ENCODE measurements at places on chromosomes 3 and 15.

DNA sequence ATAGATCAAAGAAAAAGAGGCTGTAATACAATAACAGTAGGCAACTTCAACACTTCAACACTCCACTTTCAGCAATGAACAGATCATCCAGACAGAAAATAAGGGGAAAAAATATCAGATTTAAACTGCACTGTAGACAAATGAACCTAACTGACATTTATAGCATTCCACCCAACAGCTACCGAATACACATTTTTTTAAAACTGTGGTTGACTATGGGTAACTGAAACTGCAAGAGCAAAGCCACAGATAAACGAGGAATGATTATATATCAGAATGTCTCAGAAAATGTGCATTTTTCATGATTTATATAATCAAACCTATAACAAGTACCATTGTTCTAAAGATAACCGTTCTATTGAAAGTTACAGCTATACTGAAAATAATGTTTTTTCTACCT lies 514.9 kb upstream of the DPPA4 start:
- no peak for DNase-seq

GRCh38 chr3:148861277-148861869 lies 3.7 kb upstream of the CPA3 start:
- DNase-seq = no peak

- DNase-seq = no peak
Observed at GRCh38 chr3:17850448-17850847, 108.0 kb upstream of the TBC1D5 start.

DNA sequence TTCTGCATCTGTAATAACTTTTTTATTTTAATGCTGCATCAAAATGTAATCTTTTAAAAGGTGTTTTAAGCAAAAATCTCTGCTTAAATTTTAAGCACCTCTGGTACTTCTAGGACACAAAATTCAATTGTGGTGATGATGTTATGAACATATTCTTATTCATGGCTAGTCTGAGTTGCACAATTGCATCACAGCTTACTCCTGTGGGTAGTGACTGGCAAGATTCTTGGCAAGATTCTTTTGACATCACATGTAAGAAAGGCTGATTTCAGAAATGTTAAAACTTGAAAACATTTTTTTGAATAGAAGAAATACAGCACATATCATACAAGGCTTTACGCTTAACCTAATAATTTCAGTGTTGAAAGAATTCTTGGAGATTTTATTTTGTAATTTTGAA lies 35.7 kb downstream of the IQCH start:
- no peak for DNase-seq

DNA sequence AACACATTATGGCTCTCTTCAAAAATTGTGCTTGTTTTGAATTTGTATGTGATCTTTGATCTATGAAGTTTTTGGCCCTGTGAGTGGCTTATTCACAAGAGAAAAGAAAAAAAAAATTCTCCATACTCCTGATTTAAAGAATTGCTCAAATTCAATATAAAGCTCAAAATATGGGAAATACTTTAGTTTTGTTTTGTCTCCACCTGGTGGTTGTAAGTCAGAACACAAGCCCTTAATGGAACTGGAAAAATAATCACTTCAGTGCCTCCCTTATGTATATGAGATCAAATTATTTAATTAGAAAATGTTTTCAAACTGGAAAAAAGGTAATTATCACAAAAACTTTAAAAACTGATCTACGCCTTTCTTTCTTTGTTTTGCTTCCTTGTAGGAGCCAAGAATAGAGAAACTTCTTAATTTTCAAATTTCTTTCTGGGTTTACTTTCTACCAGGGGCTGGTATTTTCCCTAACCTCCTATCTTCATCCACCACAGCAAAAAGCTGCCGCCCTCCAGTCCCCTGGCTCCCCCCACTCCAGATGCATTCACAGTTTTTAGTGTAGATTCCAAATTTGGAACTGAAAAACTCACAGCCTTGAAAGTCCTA lies 50.6 kb downstream of the SERP1 start:
- DNase-seq = no peak

- no peak for DNase-seq
Observed at GRCh38 chr3:100370756-100371155, 30.1 kb downstream of the TOMM70 start.

GRCh38 chr3:122305818-122306621 lies 19.0 kb upstream of the CSTA start:
- DNase-seq = no peak

DNA sequence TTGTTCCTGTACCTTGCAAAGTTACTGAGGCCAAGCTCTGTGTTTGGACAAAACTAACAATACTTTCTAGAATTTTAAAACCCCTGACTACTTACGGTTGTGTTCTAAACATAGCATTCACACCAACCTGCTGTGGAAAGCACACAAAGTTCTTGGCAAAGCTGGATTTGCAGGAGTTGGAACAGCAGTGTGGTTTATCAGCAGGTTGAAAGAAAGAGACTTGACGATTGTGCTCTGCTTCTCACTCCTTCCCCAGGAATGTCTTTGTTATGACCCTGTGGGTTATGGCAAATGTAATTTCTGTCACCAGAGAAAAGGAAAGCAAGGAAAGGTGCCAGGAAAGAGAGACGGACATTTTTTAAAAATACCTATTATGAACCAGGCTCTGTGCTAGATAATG lies 165.5 kb upstream of the TGFBR2 start:
- DNase-seq = no peak

DNA sequence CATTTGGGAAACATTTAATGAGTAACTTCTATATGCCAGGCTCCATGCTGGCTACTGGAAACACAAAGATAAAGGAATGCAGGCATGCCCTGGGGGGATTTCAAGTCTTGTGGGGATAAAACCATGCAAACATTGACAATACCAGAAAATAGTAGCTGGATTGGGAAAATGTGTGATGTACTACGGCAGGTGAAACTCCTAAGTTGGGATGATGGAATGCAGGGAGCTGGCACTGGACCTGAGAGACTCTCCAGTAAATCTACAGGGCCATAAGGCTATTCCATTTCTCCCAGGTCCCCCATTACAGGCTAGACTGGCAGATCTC lies 68.2 kb upstream of the NTRK3 start:
- DNase-seq = no peak

- DNase-seq = no peak
Observed at GRCh38 chr3:59508273-59508672, 458.4 kb upstream of the CFAP20DC start.

GRCh38 chr3:169790219-169790618 lies 17.0 kb downstream of the MYNN start:
- DNase-seq = no peak

DNA sequence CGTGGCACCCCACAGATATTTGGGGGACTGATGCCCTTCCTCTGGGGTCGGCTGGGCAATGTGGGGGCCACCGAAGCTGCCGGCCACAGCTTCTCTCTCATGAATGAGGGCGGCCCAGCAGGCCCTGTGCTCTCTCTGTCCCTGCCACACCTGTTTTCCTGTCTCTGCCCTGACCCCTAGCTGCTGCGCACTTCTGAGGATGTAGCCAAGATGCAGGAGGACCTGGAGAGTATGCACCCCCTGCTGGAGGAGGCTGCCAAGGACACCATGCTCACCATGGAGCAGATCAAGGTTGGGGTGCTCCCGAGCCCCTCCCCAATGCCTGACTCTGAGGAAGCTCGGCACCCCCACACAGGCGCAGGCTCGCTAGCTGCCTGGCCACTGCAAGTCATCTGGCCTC lies 59.7 kb downstream of the SEMA3G start:
- DNase-seq = no peak

DNA sequence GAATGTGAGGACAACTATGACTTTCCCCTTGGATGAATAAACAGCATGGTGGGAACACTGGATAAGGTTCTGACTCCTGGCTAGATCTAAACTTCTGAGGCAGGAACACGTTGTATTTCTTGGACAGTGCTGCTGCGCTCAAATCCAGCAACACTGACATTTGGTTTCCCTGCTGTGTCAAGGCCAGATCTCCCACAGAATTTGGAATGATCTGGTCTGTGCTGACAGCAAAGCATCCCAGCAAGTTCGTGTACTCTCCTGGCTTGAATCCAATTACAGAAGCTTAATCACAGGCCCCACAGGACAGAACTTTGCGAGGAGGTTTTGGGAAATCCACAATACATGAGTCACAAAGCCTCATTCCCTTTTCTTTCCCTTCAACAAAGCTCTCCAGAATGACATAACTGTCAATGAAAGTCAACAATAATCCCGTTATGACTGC lies 92.5 kb downstream of the ADAMTS9 start:
- DNase-seq = no peak

GRCh38 chr15:57146506-57147201 lies 228.2 kb downstream of the TCF12 start:
- no peak for DNase-seq

- DNase-seq = no peak
Observed at GRCh38 chr3:114119776-114120175, 59.1 kb downstream of the DRD3 start.

DNA sequence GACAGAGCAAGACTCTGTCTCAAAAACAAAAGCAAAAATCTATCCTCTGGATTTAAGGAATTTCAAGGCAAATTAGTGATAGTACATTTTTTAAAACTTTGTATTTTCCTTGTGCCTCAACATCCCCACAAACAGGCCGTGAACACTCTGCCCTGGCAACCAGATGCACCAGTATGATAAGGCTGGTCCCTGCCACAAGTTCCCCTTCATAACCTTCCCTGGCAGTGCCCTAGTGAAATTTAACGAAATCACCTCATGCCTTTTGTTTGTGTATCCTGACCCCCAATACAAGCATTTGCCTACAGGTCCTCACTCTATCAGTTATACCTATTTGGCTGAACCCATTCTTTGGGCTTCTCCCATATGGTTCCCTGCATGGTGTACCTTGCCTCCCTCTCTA lies 107.4 kb upstream of the FLNB start:
- DNase-seq = no peak

DNA sequence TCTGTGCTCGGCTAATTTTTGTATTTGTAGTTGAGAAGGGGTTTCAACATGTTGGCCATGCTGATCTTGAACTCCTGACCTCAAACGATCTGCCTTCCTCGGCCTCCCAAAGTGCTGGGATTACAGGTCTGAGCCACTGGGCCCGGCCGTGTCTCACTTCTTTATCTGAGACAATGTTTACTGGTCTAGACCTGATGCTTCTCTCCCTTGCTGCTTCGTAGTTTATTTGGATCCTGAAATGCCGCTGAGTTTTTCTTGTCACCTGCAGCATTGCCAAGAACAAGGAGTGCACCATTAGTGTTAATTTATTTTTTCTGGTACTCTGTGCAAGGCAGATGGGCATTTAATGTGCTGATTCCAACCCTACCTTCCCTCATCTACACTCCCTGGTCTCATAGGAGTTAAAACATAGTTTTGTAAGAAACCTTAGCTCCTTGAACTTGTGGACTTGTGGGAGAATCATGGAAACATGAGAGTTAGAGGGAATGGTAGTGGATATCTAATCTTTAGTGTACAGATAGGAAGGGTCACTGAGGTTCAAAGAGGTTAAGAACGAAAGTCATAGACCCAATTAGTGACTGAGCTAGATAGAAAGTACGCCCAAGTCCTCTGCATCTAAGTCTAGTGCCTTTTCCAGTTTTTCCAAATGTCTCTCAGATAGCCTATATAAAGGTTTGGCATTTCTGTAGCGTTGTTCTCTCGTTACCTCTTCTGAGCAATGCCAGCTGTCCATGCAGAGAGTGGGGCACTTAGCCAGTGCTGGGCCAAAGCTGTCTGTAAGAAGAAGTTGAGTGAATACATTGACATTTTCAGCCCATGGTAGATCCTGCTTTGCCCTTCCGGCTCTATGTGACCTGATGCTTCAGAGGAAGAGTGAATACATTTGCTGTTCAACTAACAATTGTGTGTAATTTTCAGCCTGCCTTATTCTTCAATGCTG lies 244.1 kb downstream of the LPP start:
- DNase-seq = no peak

- no peak for DNase-seq
Observed at GRCh38 chr3:94336046-94336753, 273.3 kb downstream of the NSUN3 start.

DNA sequence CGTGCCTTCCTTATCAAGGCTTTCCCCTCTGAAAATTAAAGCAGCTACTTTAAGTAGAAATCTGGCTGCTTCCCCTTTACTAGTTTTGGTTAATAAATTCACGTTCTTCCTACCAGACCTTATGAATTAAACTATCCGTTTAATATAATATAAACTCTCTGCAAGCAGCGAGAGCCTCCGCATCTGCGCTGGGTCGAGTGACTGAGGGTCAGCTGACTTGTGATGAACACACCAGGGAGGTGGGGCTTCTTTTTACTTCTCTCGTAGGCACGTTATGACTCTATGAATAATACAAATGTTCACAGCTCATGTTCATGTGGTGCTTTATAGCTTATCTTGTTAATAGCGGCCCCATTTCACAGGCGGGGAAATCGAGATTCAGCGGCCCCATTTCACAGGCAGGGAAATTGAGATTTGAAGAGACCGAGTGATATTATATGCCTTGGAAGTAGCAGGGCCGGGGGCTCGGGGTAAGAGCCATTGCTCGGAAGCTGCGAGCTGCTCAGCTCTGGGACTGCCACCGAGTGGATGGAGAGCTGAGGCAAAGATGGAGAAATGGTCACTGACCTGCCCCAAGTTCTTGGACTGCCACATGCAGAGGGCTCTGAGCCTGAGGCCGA lies 8.3 kb downstream of the MUC4 start:
- no peak for DNase-seq

DNA sequence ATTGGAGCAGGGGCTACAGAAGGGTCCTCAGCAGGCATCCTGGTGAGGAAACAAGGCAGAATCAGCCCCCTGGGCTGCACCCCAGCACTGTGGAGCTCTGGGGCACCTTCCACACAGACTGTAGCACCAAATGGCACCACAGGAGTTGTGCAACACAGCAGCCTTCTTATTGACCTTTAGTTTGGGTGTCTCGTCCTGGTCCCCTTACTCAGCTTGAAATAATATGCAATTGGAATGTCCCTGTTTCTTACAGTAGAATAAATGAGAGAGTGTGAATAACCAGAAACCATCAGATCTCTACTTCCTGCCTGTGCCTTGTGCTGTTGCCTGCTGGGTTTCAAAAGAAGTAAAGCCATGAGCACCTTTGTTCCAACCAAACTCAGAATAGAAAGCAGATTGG lies 44.5 kb downstream of the RPLP1 start:
- DNase-seq = no peak

- DNase-seq = no peak
Observed at GRCh38 chr3:120077731-120078130, 16.5 kb downstream of the GSK3B start.

DNA sequence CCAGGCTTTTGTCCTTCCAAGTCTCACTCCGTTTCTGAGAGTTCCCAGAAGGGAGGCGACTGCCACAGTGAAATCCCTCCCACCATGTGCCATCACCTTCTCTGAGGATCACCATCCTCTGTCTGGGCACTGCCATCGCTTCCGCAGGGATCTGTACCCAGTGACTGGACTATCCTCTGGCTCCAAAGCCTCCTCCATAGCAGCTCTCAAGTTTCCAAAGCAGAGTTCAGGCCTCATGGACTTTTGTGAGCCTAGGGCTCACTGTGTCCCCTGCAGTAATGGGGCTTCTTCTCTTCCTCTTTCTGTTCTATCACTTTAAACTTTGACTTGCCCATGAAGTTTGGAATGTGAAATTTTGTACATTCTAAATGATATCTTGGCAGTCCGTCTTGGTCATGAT lies 63.9 kb downstream of the TIPARP start:
- no peak for DNase-seq

GRCh38 chr3:176354843-176355242 lies 842.4 kb downstream of the TBL1XR1 start:
- no peak for DNase-seq
